ENCODE measurements at places on chromosomes 6 and 20.

GRCh38 chr6:22222469-22222868 lies 74.4 kb downstream of the PRL start:
- DNase-seq, result no peak

- no peak for DNase-seq
Observed at GRCh38 chr6:114121913-114122662, 151.1 kb upstream of the HDAC2 start.

DNA sequence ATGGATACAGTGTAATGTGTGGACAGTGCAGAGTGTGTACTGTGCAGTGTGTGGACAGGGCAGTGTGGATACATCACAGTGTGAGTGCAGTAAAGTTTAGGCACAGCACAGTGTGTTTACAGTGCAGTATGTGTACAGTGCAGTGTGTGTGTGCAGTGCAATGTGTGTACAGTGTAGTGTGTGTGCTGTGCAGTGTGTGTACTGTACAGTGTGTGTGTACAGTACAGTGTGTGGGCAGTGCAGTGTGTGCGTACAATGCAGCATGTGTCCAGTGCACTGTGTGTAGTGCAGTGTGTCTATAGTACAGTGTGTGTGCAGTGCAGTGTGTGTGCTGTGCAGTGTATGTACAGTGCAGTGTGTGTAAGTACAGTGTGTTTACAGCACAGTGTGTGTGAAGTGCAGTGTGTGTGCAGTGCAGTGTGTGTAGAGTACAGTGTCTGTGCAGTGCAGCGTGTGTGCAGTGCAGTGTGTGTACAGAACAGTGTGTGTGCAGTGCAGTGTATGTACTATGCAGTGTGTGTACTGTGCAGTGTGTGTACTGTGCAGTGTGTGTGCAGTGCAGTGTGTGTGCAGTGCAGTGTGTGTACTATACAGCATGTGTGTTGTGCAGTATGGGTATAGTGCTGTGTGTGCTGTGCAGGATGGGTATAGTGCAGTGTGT lies 385.2 kb downstream of the KIF16B start:
- no peak for DNase-seq

- no peak for DNase-seq
Observed at GRCh38 chr6:158531566-158531965, 28.3 kb upstream of the TMEM181 start.

DNA sequence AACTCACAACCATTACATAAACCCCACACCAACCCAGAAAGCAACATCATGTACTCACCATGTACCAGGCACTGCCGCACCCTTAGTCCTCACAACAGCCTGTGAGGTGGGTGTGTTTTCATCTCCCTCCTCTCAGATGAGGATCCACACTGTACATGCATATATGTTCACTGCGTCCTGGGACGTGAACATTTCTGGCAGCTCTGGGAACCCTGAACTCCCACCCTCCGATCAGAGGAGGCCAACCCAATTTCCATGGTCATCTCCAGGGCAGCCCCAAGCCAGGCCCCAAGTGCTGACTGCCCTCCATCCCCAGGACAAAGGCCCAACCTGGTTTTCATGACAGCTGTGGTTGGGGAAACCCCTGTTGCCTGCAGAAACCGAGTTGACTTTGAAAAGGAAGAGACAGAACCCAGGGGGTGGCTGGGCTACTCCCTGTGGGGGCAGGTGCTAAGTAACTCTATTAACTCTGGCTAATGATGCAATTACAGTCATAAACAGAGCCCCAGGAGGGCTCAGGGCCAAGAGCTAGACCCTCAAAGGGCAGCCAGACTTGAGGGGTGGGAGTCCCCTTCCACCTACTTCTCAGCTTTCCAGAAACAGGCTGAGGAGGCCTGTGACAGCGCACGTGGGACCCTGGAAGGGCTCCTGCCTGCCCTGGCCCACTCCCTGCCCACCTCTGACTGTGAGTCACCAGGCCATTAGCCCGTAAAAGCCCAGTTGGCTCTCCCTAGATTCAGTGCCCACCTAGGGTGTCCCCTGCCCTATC lies 2.6 kb downstream of the TFEB start:
- peak; percentile 72 for DNase-seq

- no peak for DNase-seq
Observed at GRCh38 chr6:20732896-20733295, 198.6 kb downstream of the CDKAL1 start.

DNA sequence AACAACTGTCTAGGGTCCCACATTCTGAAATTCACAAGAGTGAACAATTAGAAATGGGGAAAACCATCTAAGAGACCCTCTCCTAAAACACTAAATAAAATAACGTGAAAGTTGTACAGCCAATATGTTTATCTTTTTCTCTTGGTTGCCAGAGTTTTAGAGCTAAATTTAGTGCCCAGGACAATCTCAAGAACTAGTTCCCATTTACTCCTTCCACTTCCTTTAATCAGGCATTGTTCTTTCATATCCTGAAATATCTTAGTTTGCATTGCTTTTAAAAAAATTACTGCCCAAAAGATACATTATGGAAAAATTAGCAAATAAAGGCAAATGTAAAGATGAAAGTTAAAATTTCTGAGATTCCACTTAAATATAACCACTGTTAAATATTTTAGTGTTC lies 33.1 kb upstream of the UBR2 start:
- no peak for DNase-seq

GRCh38 chr6:44133981-44134711 lies 6.8 kb downstream of the TMEM63B start:
- DNase-seq, result no peak

DNA sequence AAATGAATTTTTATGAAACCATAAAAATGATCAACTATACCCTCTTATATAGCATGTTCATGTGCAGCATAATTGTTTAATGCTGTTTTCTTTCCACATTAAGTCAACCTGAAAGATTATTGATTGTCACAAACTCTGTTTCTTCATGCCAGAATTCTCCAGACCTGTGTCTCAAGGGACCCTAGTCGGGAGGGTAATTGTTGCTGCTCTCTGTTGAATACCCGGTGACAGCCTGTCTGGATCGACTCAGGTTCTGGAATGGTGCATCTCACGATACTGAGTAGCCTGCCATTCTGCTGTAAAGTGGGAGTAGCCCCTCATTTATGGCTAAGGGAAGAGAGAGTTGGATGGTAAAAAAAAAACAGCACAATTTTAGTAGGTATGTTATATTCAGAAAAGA lies 449.9 kb upstream of the SOX4 start:
- DNase-seq, result no peak

GRCh38 chr6:137122612-137123011 lies 50.8 kb downstream of the IL22RA2 start:
- DNase-seq, result no peak

- no peak for DNase-seq
Observed at GRCh38 chr6:150680510-150680909, 80.8 kb downstream of the PLEKHG1 start.

DNA sequence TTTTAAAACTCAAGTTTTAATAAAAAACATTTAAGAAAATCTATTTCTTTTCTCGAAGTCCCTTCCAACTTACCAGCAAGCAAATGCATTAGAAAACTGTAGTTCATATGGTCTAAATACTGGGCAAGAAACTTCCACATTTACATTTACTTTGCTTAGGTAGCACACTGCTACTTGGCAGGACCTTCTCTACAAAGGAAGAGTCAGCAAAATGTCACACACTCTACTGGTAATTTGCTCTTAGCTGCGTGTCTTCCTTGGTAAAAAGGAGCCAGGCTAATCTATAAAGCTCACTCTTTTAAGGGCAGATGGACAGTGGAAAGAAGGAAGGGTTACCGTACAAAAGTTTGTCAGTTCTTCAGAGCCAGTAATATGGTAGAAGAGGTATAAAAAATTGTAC lies 45.7 kb downstream of the MAP3K7 start:
- no peak for DNase-seq

All from activated CD8-positive, alpha-beta T cell treated with anti-CD3 and anti-CD28 coated beads, Interleukin-2, amount 10 ng/mL, durations not matched to agents 7 days and 5 days (primary cell).